Hematopoietic multipotent progenitor cell (in vitro differentiated cells): ENCODE measurements at places on chromosomes 6 and 20. TPM values are rescaled to one million over a fixed set of nuclear protein-coding genes. Genes with fewer than 3 reads are reported as not detected.

GRCh38 chr6:3843379-3844096 is 5.6 kb upstream of the FAM50B start:
- no peak for DNase-seq

Gene TFAP2B
- under 0.01 TPM for total RNA-seq

- no peak for DNase-seq
Observed at GRCh38 chr6:41335943-41336342, 535 bp downstream of the NCR2 start.

DNA sequence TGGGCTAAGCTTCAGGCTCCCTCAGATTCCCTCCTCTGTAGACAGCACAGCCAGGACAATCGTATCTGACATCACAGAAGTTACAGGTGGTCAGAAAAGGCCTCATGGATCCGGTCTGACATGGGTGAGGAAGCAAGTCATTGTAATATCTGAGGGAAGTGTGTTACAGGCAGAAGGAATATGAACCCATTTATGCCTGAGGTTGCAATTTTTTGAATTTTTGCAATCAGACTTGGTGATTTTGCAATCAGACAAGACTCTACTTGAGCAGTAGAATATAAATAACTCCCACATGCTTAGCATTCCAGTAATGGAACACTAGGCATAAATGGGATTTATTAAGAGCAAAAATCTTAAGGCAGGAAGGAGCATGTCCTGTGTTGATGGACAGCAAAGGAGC is 52.1 kb downstream of the CBLN4 start:
- no peak for DNase-seq

- DNase-seq: no peak
Observed at GRCh38 chr6:83086751-83087150, 19.3 kb downstream of the DOP1A start.

Gene GMPR
- total RNA-seq: 36.4 TPM

DNA sequence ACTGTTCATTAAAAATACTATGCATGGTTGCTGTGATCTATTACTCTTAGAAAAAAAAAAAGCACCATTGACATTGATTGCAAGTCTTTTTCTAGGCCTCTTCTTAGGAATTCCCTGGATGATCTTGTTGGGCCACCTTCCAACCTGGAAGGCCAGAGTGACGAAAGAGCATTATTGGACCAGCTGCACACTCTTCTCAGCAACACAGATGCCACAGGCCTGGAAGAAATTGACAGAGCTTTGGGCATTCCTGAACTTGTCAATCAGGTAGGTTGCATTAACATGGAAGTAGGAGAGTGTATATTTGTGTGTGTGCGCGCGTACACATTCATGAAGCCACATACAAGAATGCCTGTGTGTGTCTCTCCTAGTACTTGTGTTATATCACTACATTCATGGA is 140.4 kb downstream of the NCOA3 start:
- DNase-seq: no peak

GRCh38 chr6:87628881-87629280 is 38.9 kb downstream of the ORC3 start:
- DNase-seq: no peak

- no peak for DNase-seq
Observed at GRCh38 chr6:8764733-8765132, 329.4 kb upstream of the SLC35B3 start.

- DNase-seq: no peak
Observed at GRCh38 chr6:52531834-52532233, 45.0 kb downstream of the TRAM2 start.

Gene TULP1
- not detected for total RNA-seq

Gene GJA1
- 0.27 TPM for total RNA-seq

DNA sequence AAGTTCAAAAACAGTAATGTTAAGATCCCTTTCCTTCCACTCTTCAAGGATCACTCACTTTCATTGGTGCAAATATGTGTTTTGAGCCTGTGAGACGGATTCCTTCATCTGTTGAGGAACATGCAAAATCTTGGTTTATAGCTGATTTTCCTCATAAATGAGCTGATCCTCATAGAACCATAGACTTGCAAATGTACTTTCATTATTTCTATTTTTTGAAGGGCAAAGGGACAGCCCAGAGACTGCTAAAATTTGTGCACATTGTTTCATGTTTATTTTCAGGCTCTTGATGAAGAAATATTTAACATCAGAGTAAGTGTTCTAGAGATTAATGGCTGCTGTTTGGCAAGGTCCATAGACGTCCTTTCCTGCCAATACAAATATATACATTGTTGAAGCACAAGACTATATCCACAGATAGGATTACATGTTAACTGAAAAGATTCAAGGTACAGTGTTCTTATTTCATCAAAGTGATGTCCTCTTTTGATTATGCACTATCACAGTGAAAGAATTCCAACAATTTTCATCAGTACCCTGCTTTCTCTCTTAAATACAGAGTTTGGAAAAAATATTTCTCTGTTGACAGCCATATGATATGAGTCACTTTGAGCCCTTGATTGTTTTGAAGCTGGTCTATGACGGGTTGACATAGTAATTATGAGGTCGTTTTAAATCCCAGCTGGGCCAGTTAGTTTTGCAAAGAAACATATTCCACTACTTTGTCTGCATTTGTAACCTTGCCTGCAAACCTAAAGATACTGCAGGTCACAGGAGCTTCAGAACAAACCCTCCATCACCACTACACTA is 95.7 kb downstream of the FILIP1 start:
- no peak for DNase-seq
